Hematopoietic multipotent progenitor cell treated with erythropoietin and hydrocortisone succinate and interleukin-3 and kit ligand, for 6 days (in vitro differentiated cells): ENCODE measurements at places on chromosomes 16 and 17.

DNA sequence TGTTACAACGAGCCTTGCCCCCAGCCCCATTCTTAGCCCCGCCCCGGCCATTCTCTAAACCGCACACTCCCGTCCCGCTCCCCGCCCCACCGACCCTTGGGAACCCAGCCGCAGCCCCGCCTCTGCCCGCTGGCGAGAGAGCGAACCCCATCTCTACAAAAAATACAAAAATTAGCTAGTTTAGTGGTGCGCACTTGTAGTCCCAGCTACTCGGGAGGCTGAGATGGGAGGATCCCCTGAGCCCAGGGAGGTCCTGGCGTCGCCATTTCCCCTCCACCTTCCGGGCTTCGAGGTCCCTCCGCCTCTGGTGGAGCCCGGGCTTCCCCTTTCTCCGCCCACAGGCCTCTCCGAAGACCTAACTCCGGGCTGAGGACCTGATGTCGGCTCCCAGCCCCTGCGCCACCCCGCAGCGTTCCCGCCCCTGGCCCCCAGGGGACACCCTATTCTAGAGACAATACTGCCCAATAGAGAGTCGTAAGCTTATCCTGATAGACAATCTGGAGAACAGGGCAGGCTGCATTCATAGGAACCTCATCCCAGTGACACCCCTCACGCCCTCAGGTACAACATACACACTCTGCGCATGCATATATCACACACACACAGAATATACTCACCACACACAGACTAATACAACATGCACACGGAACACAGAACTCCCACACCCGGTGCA lies 480 bp upstream of the PROCA1 start:
- DNase-seq: peak; percentile 80

DNA sequence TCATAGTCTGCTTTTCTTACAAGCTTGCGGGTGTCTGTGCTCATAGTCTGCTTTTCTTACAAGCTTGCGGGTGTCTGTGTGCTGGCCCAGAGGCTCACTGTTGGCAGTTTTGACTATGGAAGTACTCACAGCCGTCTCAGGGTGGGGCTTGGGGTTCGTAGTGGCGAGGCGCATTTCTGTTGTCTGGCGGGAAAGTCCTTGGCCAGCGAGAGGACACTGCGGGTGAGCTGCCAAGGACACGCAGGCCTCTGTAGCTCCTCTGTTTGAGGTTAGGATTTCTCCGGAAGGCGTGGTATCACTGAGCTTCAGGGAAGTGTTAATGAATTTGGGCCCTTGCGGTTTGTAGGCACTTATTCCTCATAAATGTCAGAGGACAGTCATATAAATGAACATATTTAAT lies 13.5 kb downstream of the TBCD start:
- no peak for DNase-seq

- DNase-seq: no peak
Observed at GRCh38 chr17:42538482-42538881, 2.4 kb downstream of the NAGLU start.

DNA sequence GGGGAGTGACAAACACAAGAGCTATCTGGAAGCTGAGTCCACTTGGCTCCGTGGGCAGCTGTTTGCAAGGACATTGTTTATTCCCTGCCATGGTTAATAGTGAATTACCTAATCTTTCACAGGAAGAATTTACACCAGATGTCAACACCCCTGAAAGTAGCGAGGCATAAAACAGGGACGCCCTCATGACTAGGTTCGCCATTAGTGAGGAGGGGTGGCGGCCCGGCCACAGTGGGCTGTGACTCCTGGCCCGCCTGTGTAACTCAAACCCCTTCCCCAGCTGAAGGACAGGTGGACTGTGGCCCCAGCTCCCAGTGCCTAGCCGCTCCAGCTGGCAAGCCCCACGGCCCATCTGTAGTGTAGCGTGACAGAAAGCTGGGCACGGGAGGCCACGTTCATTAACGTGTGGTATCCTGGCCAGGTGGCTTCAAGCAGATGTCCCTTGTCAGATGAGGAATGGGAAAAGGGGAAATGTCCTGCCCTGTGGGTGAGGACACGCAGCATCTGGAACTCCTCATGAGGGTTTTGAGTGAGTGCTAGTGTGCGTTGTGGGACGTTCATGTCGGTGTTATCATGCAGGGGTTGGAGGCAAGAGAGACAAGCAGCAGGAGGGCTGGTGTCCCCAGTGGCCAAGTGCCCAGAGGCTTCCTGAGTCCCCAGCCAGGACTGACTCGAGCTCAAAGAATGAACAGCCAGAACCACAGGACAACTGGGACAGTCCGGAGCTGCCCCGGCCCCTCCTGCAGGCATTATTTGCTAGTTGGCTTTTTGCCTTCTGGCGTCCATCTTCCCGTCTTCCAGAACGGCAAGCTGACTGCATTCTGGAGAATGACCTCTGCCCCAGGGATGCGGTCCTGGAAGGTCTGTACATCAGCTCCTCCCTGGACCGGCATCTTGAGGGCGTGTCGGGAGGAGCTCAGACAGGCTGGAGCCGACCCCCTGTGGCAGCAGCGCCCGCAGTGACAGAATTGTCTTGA lies 19.2 kb downstream of the KDM8 start:
- no peak for DNase-seq

- DNase-seq: no peak
Observed at GRCh38 chr17:20300436-20300934, 166.9 kb downstream of the LGALS9B start.

DNA sequence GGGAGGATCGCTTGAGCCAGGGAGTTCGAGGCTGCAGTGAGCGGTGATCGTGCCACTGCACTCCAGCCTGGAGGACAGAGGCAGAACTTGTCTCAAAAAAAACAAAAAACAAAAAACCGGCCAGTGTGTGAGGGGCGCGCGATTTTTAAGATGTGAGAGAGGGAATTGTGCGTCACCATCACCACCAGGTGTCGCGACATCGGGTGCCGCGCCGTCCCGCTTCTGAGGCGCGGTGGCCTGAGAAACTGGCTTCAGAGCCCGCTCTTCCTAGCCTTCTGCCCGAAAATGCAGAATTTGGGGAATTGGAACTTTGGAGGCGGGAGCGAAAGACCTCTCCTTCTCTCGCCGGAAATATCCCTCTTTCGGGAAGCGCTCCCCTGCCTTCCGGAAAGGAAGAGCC lies 524.8 kb downstream of the KCNJ18 start:
- DNase-seq: no peak

- no peak for DNase-seq
Observed at GRCh38 chr17:61333136-61333535, 66.5 kb upstream of the TBX2 start.

- no peak for DNase-seq
Observed at GRCh38 chr16:80992676-80993293, 13.9 kb downstream of the CMC2 start.

DNA sequence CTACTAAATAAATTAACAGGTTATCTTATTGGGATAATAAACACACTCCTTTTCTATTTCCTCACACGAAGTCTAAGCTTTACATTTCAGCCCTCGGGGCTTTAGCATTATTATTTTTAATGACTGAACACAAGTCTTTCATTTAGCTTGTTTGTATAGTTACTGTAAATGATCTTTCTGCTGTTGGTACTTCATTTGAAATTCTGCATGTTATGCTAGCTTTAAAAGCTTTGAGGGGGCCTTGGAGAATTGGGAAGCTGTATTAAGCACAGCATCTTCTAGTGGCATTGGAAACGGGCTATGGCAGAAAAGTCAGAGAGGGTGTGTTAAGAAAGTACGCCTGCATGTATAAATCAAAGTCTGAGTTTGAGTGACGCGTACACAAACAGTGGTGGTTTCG lies 243.7 kb downstream of the FTO start:
- no peak for DNase-seq

DNA sequence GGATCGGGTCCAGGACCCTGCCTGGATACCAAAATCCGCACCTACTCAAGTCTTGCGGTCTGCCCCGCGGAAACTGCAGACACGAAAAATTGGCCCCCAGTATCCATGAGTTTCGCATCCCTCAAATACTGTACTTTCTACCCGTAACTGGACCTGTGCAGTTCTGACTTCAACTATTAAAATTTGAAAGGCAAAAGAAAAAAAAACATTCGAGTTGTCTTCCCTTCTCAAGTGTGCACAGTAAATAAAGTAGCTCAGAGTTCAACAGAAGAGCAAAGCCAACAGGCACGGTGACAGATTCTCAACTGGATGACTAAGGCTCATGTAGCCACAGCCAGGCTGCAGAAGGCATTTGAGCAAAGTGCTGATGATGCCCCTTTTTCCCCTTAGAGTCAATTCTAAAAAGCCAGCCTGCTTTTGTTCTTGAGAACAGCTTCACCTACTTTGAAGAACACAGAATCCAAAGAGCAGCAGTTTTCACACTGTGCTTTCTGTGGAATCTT lies 32.5 kb downstream of the MARF1 start:
- DNase-seq: no peak

DNA sequence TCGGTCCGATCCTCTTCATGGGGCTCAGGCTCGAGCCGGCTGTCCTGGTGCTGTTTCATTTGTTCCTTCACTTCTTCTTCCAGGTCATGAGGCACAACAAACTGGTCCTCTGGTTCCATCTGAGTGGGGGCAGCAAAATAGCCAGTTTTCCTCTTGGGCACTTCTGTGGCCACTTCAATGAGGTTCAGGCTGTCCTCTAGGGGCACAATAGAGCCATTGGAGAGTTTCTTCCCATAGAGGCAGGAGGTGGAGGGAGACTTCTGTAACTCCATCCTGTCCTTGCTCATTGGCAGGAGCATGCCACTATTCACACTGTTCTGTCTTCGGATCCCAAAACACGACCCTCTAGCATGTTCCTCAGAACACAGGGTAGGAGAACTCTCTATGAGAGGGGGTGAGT lies 22.9 kb downstream of the MARVELD3 start:
- peak; percentile 32 for DNase-seq

GRCh38 chr16:58127033-58127556 lies 2.1 kb downstream of the CFAP20 start:
- peak; percentile 82 for DNase-seq

- no peak for DNase-seq
Observed at GRCh38 chr16:17606460-17606859, 135.7 kb upstream of the XYLT1 start.

- DNase-seq: no peak
Observed at GRCh38 chr16:85357924-85358505, 245.7 kb upstream of the CIBAR2 start.

DNA sequence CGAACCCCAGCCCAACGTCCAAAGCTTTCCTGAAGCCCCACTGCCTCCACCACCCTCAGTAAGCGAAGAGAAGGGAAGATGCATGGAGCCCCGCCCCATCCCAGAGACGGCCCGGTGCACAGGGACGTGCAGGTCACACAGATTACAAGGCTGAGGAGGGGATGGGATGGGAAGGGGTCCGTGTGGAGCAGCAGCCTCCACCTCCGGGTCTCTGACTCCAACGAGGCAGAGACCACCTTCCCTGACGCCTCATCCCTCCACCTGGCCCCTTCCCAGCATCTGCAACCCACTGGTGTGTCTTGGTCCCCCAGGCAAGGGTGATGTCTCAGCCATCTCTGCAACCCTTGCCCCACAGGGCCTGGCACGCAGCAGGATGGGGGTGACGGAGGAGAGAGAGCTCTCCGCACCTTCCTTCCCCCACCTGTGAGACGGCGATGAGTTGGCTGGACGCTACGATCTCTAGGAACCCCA lies 58.5 kb downstream of the TBC1D16 start:
- DNase-seq: no peak

DNA sequence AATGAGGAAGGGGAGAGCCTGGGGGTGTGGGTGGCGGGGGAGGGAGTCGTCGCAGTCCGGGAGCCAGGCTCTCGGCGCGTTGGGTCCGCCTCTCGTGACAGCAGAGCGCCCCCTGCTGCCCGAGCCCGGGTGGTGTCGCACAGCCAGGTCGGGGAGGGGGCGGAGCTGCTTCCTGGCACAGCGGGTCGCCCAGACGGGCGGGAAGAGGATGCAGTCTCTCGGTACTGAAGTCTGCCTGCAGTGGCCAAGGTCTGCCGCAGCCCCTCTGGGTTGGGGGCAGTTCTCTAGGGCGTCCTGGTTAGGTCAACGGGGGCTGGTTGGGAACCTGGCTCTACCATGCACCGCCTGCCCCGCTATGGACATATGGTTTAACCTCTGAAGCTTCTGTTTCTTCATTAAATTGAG lies 38.2 kb upstream of the CCDC182 start:
- peak; percentile 79 for DNase-seq

- DNase-seq: no peak
Observed at GRCh38 chr17:33125552-33125950, 133.9 kb downstream of the SPACA3 start.

- no peak for DNase-seq
Observed at GRCh38 chr16:51815523-51815922, 664.5 kb upstream of the SALL1 start.

GRCh38 chr16:17302214-17302613 lies 168.5 kb downstream of the XYLT1 start:
- DNase-seq: no peak

GRCh38 chr16:50989047-50989446 lies 162.0 kb downstream of the SALL1 start:
- DNase-seq: no peak

DNA sequence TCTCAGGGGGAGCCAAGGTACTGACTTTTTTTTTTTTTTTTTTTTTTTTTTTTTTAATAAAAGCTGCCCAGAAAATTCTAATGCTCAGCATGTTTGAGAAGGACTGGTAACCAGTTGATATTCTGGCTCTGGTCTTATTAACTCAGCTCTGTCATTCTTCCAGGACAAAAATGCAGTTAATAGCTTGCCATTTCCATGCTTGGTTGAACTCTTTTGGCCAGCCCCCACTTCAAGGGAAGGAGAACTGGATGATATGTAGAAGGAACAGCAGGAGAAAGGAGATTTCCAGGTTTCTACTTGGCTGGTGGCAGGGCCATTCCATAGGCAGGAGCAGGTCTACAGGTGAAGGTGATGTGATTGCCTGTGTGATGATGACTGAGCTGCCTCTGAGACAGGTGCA lies 59.2 kb upstream of the TANC2 start:
- no peak for DNase-seq

DNA sequence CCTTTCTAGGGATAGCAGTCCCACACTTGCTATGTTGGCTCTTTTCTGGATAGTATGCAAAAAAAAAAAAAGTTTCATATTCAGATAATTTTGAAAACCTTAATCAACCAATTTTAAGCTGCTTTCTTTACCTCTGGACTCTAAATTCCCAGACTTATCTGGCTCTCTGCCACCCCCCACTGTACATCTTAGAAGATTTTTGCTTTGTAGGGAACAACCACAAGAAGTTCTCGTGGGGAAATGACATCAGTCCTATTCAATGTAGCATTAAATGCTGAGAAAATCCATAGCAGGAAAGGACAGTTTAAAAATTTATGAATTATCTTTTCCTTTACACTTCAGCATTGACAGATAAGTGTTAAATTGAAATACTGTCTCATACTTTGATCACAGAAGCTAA lies 562.7 kb upstream of the HSBP1 start:
- DNase-seq: no peak
